ENCODE measurements at places on chromosomes 16 and 17. TPM values are rescaled to one million over a fixed set of nuclear protein-coding genes. Genes with fewer than 3 reads are reported as not detected.

The SDR42E2 gene
- total RNA-seq, result not detected

The FAHD1 gene
- total RNA-seq, result 8.3 TPM

The KRT32 gene
- total RNA-seq, result not detected

DNA sequence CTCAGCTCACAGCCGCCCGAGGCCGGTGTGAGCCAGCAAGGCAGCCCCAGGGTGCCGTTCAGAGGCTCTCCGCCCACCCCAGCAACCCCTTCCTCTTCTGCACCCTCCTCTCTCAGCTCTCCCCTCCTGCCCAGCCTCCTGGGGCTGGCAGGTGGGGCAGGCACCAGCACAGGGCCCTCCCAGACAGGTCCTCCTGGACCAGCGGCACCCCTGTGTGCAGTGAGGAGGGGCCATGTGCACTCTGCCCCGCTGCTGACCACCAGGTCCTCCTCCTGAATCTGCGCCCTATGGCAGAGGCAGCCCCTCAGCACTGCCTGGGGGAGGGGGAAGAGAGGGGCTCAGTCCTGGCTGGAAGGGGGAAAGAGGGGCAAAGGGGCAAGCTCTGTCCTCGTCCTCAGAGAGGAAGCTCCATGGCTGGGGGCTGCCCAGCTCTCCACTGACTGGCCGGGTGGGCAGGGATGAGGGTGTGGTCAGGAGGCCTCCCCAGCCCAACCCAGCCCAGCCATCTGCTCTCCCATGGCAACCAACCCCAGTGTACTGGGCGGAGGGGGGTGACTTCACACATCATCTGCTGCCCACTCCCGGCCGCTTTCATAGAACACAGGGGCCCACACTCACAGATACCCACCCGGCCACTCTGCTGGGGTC, 5.4 kb upstream of the BCAR1 start:
- H3K4me3 ChIP-seq, result no peak overlapping the region
- H3K27me3 ChIP-seq, result no peaks in the 10 kb centered on the region
- H3K36me3 ChIP-seq, result no peaks in the 10 kb centered on the region
- no peaks in the 10 kb centered on the region for H3K4me1 ChIP-seq
- H3K27ac ChIP-seq, result peak overlapping the region; percentile 22
- peak; percentile 76 for DNase-seq

The ZNF469 gene
- total RNA-seq, result 0.35 TPM

- peaks cover 15% of the 10 kb centered on the region for H3K4me1 ChIP-seq
- H3K4me3 ChIP-seq, result no peak overlapping the region
- H3K27me3 ChIP-seq, result no peaks in the 10 kb centered on the region
Observed at GRCh38 chr17:67386965-67387551, 10.0 kb downstream of the PITPNC1 start.

- no peaks in the 10 kb centered on the region for H3K4me1 ChIP-seq
- H3K36me3 ChIP-seq, result no peaks in the 10 kb centered on the region
- no peak for DNase-seq
Observed at GRCh38 chr16:2173916-2174315, 18.3 kb downstream of the TRAF7 start.

The SLC5A11 gene
- 0.22 TPM for total RNA-seq
